ENCODE measurements at places on chromosomes 12 and 14. TPM values are rescaled to one million over a fixed set of nuclear protein-coding genes. Genes with fewer than 3 reads are reported as not detected.

GRCh38 chr12:47891356-47891755 is 13.4 kb downstream of the VDR start:
- DNase-seq, result no peak

GRCh38 chr12:5437589-5437988 is 5.7 kb downstream of the NTF3 start:
- DNase-seq, result no peak

DNA sequence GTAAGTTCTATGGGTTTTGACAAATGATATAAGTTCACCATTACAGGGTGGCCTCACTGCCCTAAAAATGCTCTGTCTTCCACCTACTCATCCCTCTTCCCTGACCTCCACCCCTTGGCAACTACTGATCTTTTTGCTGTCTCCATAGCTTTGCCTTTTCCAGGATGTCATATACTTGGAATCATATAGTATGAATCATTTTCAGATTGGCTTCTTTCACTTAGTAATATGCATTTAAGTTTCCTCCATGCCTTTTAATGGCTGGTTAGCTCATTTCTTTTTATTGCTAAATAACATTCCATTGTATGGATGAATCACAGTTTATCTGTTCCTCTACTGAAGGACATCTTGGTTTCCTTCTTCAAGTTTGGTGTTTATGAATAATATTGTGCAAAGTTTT is 14.0 kb upstream of the PEX5 start:
- DNase-seq, result no peak

DNA sequence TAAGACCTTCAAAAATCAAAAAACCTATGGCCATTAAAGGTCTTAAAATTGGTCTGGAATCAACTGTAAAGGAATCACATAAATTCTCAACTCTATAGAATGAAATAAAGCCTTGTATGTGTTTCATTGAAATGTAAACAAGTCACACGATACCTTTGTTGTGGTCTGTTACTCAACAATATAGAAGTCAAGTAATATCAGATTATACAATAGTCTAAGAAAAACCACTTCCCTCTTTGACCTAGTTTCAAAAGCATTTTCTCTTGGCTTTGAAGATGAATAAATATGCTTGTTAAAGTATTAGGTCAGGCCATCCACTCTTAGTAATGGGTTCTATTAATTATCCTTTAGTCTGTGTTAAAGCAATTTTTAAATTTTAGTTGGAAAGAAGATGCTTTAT is 79.8 kb upstream of the DIO2 start:
- DNase-seq, result no peak

GRCh38 chr12:44574586-44574985 is 301.5 kb downstream of the NELL2 start:
- no peak for DNase-seq

- no peak for DNase-seq
These were observed 610 bp downstream of the VSIG10 start for GRCh38 chr12:118103201-118103600.

DNA sequence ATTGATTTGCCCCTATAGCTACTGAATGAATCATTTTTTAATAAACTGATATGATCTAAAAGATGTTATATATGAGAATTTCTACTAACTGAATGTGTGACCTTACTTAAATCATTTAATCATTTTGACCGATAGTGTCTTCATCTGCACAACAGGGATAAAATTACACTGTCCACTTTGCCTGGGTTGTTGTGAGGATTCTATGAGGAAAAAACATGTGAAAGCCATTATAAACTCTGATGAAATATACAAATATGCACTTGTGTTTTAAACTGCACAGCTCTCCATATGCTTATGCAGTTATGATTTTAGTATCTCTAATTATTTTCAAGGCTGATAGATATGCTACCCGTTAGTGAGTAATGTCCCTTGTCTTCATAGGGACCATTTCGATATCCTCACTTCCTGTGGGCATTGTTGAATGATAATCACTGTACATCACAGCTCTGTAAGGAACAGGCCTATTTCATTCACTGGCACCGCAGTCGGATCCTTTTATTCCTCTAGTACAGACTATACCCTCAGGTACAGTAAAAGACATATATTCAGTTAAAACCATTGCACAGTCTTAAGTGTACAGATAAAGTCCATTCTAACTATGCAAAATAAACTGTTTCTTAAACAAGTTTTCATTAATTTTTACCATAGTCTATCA is 88.7 kb upstream of the RAP1B start:
- no peak for DNase-seq

GRCh38 chr12:124233846-124234640 is 60.9 kb upstream of the RFLNA start:
- DNase-seq, result no peak

GRCh38 chr12:51349026-51349425 is 2.5 kb upstream of the CELA1 start:
- no peak for DNase-seq

DNA sequence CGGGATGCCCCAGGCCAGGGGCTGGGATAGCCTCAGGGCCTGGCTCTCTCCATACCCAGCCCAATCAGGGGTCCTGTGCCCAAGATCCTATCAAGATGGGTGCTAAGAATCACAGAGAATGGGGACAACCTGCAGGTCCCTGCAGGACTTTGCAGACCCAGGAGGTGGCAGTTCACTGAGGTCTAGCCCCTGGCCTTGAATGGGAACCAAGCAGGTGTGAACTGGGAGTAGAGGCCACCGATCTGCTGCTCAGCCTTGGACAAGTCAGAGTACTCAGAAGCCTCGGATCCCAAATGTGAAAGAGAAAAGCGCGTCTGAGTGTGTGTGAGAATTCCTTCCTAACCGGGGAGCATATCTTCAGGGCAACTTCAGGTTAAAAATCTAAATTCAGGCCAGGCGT is 76.2 kb downstream of the ARL6IP4 start:
- no peak for DNase-seq

GRCh38 chr12:91142221-91142631 is 30.9 kb upstream of the LUM start:
- DNase-seq, result no peak

DNA sequence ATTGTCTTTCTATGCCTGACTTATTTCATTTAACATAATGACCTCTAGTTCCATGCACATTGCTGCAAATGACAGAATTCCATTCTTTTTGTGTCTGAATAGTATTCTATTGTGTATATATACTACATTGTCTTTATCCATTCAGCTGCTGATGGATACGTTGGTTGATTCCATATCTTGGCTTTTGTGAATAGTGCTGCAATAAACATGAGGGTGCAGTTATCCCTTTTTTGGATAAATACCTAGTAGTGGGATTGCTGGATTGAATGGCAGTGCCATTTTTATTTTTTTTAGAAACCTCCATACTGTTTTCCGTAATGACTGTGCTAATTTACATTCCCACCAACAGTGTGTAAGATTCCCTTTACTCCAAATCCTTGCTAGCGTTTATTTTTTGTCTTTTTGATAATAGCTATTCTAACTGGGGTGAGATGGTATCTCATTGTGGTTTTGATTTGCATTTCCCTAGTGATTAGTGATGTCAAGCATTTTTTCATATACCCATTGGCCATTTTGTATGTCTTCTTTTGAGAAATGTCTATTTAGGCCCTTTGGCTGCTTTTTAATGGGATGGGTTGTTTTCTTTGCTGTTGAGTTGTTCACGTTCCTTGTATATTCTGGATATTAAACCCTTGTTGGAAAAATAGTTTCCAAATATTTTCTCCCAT is 2.3 kb downstream of the OAS2 start:
- no peak for DNase-seq

- DNase-seq, result no peak
These were observed 101.0 kb upstream of the FLRT2 start for GRCh38 chr14:85428926-85429325.

DNA sequence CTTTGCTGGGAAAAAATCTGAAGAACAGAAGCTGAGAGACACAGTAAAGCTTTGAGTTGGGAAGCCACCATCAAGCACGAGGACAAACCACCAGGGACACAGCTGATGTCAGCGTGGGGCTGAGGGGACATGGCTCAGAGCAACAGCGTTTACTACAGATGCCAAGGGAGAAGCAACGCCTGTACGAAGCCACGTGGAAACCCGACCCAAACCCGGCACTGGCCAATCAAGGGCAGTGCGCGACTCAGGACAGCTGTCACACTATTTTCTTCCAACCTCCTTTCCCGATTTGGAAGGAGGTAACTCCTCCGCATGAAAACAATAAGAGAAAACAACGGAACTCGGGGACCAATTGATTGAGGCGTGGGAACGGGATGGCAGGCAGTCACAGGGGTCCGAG is 20.2 kb upstream of the CHGA start:
- no peak for DNase-seq

- DNase-seq, result no peak
These were observed 30.9 kb downstream of the TDG start for GRCh38 chr12:103996595-103996994.

GRCh38 chr12:92029902-92030586 is 115.6 kb downstream of the BTG1 start:
- no peak for DNase-seq

DNA sequence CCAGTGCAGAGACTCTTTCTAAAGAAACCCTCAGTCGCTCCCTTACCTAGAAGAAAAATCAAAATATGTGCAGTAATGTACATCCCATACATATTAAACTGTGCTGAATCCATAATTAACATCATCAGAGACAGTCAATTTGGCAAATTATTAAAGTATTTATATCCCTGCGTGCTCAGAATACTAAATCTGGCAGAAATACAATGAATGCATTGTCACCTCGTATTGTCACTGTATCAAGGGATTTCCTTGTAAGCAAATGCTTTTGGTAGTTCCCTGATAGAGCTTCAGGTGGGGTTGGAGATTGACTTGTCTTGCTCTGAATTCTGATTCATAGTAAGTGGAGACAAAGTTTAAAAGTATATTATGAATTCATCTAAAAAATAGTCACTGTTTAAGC is 319.1 kb downstream of the PPFIA2 start:
- no peak for DNase-seq

ARHGEF25 gene
- total RNA-seq, result 3.3 TPM

KRT78 gene
- not detected for total RNA-seq

RAB3IP gene
- 19.3 TPM for total RNA-seq

ANKRD33 gene
- not detected for total RNA-seq

MIP gene
- total RNA-seq, result not detected

TSHR gene
- not detected for total RNA-seq

ACIN1 gene
- total RNA-seq, result 61.9 TPM

ZNF641 gene
- 43.1 TPM for total RNA-seq

PRKD1 gene
- total RNA-seq, result 1.8 TPM

LRP1-AS gene
- total RNA-seq, result not detected

PLEKHG7 gene
- not detected for total RNA-seq
